ENCODE measurements at places on chromosomes 5 and 9. TPM values are rescaled to one million over a fixed set of nuclear protein-coding genes. Genes with fewer than 3 reads are reported as not detected.

- no peak for DNase-seq
Measured at GRCh38 chr5:141199359-141200235, at the start of gene PCDHB11. PCDHB11 (plus strand) TSS chr5:141199627; CDS start chr5:141199775, 148 bp downstream.

- DNase-seq: no peak
Measured at GRCh38 chr9:103410059-103410458, 414.9 kb downstream of the CYLC2 start.

- DNase-seq: no peak
Measured at GRCh38 chr9:116958881-116959280, 271.8 kb downstream of the TRIM32 start.

DNA sequence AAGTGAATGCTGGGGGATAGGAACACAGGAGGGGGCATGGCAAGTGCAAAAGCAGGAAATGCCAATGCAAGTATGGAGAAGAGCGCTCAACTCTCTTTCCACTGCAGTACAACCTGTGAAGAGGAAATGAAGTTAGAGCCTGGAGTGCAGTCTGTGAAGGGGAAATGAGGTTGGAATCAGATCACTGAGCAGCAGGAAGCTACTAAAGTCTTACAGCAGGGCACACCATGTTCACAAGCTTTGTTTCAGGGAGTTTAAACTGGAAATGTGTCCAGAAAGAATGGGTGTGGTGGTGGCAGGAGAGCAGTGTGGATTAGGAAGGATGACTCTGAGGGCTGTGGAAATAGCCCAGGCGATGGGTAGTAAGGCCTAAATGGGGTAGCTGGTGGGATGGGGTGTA, 15.4 kb downstream of the ARHGEF37 start:
- no peak for DNase-seq

DNA sequence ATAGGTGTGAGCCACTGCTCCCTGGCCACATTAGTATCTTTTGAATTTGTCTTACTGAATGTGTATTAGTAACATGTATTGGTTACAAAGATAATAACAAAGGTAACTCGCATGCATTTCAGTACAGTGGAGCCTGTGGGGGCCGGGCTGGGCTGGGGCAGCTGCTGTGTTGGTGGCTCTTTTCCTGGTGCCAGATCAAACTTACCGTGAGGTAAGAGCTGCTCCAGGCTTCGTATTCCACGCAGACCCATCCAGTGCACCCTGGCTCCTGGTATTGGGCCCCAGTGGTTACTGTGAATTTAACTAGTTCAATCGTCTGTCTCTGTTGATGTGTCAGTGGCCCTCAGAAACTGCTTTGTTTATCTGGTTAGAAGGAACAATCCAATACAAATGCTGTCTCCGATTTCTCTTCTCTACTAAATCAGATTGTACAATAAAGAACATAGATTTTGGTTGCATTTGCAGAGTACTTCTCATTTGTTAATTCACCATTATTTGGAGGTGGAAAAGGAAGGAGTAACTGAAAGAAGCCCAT, 15.6 kb downstream of the PRRC2B start:
- DNase-seq: no peak

DNA sequence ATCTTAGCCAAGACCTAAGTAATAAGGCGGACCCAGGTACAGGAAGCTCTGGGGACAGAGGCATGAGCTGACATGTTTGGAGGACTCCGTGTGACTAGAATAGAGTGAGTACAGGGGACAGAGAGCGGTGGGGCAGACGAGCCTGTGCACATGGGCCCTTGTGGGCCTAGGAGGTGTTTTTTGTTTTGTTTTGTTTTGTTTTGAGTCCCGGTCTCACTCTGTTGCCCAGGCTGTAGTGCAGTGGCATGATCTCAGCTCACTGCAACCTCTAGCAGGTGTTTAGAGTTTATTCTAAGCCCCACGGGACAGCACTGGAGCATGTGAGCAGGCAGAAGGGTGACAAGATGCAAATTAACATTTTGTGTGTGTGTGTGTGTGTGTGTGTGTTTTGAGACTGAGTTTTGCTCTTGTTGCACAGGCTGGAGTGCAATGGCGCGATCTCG, 3.1 kb upstream of the EEIG1 start:
- no peak for DNase-seq

The NPR3 gene
- polyA plus RNA-seq: 12.6 TPM

All from right cardiac atrium (tissue), 5 donors.